NCI-H226 (cell line): ENCODE measurements at places on chromosomes 3 and 15.

DNA sequence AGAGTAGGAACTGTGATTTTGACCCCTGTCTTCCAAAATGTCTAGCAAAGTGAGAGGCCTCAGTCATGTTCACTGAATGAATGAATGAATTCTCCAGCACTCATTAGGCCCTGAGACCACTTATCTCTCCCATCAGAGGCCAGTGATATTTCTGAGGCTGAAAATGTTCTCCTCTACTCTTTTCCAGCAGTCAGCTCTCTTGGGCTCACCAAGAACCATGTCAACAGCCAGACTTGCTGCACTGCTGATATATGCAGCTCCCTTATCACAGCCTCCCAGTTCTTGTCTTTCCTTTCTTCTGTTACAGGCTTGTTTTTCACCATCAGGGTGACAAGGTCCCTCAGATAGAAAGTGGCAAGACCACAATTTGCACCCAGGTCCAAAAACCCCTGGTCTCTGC is 28.7 kb upstream of the MFSD1 start:
- DNase-seq, result no peak

DNA sequence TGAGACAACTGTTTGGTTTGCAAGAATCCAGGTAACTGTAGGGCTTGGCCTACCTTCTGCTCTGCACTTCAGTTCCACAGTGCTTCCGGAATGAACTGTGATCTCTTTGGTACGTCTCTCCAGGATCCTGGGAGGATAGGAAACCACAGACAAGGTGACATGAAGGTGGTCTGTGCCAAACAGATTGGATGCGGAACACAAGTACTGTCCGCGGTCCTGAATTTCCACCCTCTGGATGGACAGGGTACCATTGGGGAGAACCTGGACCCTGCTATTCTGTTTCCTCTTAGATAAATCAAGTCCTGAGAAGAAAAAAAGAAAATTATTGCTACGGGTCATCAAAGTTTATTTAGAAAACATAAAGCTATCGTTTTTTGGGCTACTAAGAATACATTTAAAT is 17.3 kb downstream of the IGSF10 start:
- DNase-seq, result no peak

DNA sequence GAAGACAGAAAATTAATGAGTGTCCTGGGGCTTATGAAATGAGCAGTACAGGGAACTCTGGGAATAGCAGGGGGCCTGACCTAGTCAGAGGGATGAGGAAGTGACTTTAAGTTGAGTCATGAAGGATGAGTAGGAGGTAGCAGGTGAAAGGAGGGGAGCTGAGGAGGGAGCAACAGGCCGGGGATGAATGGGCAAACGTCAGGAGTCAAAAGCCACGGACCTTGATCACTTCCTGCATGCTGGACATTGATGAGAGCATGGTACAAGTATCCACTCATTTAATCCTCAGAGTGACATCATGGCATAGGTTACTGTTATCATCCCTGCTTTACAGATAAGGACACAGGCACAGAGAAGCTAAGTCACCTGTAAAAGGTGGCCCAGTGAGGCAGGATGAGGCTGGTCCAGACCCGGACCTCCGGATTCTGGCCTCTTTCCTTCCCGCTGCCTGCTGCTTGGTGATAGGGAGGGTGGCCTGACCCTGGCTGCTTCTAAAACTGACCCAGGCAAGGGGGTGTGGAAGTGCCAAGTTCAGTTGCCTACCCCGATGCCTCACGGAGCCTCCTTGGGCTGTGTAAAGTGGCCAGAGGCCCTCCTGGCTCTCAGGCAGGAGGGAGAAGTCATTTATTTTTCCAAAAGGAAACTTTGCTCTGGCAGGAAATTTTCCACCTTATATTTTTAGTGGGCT is 7.6 kb downstream of the CORO2B start:
- DNase-seq, result peak; percentile 98

GRCh38 chr3:99475229-99475628 is 163.2 kb upstream of the COL8A1 start:
- no peak for DNase-seq

DNA sequence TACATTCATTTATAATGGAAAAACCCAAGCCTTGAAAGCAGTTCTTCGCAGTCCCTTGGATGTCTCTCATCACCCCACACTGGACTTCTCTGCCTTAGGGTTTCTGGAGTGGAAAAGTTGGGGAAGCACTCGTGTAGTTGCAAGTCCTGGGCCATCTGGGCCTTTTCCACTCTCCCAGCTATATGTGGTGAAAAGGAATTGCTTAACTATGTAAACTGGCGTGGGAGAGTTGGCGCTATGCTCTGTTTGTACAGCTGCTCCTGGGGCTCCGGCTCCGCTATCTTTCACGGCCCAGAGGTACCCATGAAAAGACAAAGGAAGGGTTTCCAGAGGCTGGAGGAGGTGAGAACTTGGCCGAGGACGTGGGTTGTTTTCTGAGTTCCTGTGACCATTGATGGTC is 81.1 kb upstream of the MYZAP start:
- DNase-seq, result no peak

- DNase-seq, result no peak
These were observed 212.9 kb upstream of the UMPS start for GRCh38 chr3:124517306-124517705.

DNA sequence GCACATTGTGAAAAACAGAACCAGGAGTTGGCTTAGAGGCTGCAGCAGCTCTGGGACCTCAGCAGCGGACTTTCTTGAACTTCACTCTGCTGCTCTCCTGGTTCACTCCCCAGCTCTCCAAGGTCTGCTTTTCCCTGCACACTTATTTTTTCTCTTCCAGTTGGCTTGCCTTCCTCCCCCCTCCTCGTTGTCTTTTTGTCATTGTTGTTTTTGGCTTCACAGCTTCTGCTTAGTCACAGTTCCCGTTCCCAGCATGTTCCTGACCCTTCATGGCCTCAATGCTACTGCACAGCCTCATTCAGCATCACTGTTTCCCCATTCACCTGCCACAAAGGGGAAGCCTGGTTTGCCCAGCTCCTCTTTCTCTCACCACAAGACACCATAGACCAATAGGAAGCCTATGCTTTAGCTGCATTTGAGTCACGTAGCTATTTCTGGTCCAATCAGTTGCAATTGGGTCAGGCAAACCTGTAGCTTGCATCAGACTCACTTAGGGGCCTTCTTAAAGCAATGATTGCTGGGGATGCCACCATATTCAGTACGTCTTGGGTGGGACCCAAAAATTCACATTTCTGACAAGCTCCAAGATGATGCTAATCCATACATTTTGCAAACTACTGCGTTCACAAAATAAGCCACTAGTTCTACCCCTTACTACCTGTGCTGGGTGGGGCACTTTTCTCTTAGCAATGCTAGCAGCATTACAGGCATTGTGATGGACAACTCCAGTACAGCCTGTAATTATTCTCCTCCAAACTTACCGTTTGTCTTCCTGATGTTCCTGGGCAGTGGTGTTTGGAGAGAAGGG is 7.8 kb upstream of the SUMF1 start:
- DNase-seq, result no peak

GRCh38 chr15:50182219-50183013 is 420 bp downstream of the SLC27A2 start:
- no peak for DNase-seq

DNA sequence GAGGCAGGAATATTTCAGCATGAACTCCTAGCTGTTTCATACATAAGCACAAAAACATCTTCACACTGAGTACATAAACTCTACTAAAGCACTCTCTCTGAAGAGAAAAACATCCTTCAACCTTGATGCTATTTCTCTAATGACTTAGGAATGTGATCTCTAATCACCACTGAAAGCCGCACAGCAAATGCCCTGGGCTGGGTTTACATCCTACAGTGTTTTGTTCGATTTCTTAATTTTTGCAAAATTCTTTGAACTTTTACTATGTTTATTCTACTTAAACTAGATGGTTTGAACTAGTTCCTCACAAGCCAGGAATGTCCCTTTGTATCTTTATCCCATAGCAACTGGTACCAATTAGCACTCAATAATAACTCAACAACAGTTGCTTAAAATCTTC is 130.9 kb upstream of the ABI3BP start:
- DNase-seq, result no peak

DNA sequence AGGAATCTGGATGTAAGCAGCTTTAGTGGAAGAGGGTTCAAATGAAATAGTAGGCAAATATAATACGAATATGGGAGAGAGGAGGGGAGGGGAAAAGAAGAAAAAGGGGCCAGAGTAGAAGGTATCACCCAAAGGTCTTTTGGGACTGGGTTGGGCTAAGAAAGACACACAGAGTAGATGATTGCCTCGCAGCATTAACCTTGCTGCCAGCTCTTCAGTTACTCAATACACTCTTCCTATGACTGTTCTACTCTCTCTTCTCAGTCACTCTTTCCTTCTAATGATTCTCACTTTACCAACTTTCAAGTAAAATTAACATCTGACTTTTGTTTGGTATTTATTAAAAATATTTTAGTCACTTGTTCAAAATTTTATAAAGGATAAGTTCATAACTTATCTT is 52.8 kb downstream of the CLASP2 start:
- DNase-seq, result no peak

GRCh38 chr15:41605566-41605965 is 46.6 kb downstream of the TYRO3 start:
- no peak for DNase-seq

DNA sequence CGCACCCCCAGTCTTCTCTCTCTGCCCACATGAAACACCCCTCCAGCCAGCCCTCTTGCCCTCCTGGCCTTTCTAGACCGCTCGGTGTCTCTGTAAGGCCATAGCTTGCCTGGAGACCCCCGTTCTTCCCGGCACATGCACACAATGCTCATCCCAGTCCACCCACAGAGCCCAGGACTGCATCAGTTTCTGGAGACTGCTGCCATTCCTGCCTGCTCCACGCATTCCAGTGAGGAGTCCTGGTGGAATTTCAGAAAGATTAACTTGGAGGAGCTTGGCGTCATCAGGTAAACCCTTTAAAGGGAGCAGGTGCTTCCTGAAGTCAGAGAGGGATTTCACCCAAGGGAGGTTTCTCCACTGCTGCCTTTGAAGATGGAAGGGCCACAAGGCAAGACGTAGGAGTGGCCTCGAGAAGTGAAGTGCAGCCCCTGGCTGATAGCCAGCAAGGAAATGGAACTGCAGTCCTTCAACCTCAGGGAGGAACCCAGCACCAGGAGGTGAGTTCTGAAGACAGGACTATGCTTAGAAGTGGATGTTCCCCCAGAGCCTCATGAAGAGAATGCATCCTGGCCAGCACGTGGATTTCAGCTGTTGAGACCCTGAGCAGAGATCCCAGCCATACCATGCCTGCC is 19.2 kb downstream of the SLC41A3 start:
- no peak for DNase-seq

GRCh38 chr15:40467261-40467615 is 3.5 kb upstream of the CHST14 start:
- DNase-seq, result no peak

GRCh38 chr3:86594838-86595237 is 396.1 kb downstream of the VGLL3 start:
- no peak for DNase-seq

- DNase-seq, result no peak
These were observed 1198.6 kb upstream of the EPHA6 start for GRCh38 chr3:95615592-95616310.

- no peak for DNase-seq
These were observed 10.6 kb downstream of the EPB42 start for GRCh38 chr15:43210172-43210745.

- no peak for DNase-seq
These were observed 136.7 kb downstream of the FMN1 start for GRCh38 chr15:33057845-33058244.

DNA sequence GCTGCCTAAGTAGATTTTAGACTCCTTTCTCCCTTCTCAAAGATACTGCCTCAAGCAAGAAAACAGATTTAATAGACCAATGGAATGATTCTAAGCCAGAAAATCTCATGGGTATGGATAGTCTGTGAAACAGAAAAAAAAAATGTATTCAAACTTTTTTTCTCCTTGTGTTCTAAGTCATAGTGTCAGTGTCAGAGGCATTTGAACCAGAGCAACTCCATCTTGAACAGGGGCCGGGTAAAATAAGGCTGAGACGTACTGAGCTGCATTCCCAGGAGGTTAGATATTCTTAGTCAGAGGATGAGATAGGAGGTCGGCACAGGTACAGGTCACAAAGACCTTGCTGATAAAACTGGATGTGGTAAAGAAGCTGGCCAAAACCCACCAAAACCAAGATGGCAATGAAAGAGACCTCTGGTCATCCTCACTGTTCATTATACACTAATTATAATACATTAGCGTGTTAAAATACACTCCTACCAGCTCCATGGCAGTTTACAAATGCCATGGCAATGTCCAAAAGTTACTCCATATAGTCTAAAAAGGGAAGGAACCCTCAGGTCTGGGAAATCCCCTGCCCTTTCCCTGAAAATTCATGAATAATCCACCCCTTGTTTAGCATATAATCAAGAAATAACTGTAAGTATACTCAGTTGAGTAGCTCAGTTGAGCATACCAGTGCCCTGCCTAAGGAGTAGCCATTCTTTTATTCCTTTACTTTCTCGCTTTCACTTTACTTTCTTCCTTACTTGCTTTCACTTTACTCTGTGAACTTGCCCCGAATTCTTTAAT is 72.8 kb upstream of the GOLGA8B start:
- DNase-seq, result no peak
